Stimulated activated CD4-positive, alpha-beta T cell treated with anti-CD3 and anti-CD28 coated beads, Interleukin-1b, Interleukin-23, amount 100 ng/mL, for 1 hour (primary cell): ENCODE measurements at places on chromosomes 2 and 18.

GRCh38 chr2:15982285-15983044 is 42.1 kb downstream of the MYCN start:
- DNase-seq: no peak

- no peak for DNase-seq
Measured at GRCh38 chr2:38146907-38147307, 71.0 kb upstream of the CYP1B1 start.

GRCh38 chr18:58723810-58724602 is 52.7 kb downstream of the MALT1 start:
- no peak for DNase-seq

DNA sequence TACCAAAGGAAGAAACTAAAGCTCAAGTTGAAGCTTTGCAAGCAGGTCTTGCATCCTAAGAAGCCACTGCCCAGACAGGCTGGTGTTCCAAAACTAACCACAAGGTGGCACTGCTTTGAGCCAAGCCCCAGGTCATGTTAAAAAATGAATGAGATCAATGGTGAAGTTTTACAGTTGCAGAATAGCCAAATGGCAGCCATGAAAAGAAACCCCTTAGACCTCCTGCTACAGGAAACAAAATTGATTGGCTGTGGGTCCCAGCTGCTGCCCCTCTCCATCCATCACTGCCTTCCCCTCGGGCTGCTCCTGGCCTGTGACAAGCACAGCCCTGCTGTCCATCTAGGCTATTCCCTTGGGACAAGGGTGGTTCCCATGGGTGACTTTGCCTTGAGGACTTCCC is 20.7 kb upstream of the MREG start:
- peak; percentile 73 for DNase-seq

GRCh38 chr2:144924827-144925226 is 404.9 kb upstream of the ZEB2 start:
- DNase-seq: no peak

- no peak for DNase-seq
Measured at GRCh38 chr2:181573140-181573736, 83.7 kb downstream of the CERKL start.
